ENCODE measurements at places on chromosomes 16 and 17.
A peak's percentile ranks its signal among the peaks of the same experiment; 100 is the strongest.

GRCh38 chr17:51325471-51325870 lies 65.1 kb downstream of the UTP18 start:
- no peak for DNase-seq

DNA sequence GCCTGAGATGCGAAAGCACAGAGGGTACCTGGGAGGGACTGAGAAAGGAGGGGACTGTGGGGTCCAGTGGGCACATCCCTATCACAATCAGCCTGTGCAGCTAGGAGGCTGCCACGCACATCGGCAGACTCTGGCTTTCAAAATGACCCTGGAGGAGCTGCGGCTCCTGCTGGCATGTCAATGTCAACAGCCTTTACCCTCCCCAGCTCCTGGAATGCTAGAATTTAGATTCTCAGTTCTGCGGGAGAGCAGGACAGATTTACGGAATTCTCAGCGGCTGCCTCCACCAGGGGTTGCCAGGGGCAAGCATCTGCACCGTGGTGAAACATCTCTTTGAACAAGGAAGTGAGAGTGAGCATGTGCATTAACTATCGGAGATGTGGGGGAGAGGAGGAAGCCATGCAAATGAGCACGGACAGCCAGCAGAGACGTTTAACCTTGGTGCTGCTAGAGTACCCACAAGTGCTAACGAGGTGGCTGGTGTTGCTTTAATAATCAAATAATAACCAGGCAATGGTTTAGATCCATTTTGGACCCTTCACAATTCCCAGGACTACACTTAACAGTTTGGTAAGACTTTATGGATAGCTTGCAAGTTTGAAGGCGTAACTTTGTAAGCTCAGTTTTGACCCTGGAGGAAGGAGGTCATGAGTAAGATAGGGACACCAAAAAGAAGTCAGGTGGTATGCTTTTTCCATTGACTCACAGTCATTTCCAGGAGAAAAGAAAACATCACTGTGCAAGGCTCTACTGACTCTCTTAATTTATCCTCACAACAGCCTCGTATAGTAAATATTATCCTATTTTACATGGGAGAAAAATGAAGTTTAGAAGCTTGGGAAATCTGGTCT lies 54.1 kb downstream of the XYLT1 start:
- DNase-seq, result peak; percentile 24

DNA sequence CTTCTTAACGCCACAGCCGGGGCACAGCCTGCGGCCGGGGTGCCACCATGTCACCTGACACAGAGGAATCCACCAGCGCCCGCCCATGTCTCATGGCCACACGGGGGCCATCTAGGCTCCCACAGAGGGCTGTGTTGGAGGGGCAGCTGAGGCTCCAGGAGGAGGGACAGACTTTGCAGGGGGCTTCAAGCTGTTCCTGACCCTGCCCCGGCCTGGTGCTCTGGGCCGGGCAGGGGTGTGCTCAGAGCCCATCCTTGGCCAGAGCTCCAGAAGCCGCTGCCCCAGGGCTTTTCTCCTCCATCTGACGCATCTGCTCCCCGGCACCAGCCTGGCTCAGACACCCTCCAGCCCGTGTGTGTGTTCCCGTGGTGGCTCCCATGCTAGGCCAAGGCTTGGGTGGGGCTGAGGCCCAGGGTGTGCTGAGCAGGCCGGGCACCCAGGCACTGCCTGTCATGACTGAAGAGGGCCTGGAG lies 7.8 kb upstream of the SLC38A10 start:
- no peak for DNase-seq

- DNase-seq, result no peak
Observed at GRCh38 chr16:88685156-88686061, 898 bp downstream of the SNAI3 start.

DNA sequence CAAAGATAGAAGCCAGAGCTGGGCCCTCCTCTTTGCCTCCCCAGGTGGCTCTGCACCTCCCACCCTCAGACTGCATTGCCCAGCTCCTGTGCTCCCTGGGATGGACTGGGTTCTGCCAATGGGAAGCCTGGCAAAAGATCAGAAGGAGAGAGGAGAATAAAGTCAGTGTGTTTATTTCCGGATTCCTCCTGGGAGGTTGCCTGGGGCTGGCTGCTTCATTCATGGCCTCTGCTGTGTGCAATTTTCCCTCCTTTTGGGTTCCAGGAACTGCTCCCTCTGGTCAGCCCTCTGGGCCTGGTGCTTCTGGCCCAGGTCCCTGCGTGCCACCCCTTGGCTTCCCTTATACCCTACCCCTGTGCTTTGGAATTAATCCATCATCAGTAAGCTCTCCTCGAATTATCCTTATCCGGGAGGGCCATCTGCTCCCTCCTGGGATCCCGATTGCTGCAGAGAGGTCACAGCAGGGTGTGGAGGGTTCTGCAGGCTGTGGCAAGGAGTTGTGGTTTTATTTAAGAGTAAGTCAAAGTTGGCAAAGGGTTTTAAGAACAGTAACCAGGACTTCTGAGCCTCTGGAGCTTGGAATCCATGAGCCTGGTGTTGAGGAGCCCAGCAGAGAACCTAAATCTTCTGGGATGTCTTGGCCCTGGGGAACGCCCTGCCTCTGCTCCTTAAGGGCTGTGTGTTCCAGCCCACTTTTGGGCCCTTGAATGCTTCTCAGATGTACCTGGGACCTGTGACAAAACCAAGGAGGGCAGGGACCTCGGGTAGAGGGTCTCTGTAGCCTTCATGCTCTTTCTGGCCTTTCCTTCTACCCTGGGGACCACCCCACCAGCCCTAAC lies 8.2 kb upstream of the MMP2 start:
- DNase-seq, result no peak

- DNase-seq, result no peak
Observed at GRCh38 chr17:79188685-79189084, 114.1 kb downstream of the ENGASE start.

DNA sequence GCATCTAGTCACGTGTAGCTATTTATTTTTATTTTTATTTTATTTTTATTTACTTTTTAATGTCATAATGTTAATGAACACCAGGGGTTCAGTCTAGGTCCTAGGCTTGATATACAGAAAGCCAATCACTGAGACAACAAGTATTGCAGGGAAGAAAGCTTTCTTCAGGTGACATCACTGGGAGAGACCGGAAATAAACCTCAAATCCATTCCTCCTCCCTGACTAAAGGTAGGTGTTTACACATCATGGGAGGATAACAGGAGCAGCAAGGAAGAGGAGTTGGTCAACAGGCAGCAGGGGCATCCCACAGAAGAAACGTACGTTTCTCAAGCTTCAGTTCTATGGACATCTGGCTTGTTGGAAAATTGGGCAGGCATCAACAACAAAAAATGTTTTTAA lies 9.5 kb upstream of the HEATR3 start:
- no peak for DNase-seq

DNA sequence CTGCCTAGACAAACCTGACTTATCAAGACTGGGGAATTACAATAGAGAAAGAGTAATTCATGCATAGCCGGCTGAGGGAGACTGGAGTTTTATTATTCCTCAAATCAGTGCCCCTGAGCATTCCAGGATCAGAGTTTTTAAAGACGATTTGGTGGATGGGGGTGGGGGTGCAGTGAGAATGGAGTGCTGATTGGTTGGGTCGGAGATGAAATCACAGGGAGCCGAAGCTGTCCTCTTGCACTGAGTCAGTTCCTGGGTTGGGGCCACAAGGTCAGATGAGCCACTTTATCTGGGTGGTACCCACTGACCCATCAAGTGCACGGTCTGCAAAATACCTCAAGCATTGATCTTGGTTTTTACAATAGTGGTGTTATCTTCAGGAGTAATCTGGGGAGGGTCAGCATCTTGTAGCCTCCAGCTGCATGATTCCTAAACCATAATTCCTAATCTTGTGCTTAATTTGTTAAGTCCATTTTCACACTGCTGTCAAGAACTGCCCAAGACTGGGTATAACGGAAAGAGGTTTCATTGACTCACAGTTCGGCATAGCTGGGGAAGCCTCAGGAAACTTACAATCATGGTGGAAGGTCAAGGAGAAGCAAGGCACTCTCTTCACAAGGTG lies 69.6 kb downstream of the MARF1 start:
- DNase-seq, result no peak

GRCh38 chr17:53721101-53721500 lies 101.6 kb upstream of the KIF2B start:
- no peak for DNase-seq

GRCh38 chr17:79126139-79126538 lies 51.5 kb downstream of the ENGASE start:
- DNase-seq, result no peak

DNA sequence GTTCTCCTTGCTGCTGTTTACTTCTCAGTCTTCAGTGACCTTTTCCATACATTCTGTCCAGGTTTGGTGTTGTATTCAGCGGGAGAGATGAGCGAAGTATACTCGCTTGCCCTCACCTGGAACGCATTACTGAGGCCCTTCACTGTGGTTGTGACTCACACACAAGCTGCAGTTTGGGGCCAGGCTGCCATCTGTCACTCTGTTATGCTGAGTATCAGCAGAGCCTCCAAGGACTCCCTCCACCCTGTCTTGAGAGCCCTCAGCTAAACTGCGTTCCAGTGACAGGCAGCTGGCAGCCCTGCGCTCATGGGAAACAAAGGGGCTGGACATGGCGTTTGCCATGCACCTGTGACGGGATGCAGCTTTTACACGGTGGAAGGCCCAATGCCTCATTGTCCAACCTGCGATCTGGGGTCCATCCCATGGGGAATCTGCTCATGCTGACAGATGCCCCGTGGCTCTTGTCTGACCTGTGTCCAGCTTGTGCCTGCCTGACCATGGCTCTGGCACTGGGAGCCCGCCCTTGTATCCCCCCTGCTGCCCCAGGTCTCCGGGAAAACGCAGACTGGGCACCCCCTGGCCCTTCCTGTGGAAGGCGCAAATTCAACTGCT lies 6.5 kb upstream of the ZNF778 start:
- no peak for DNase-seq

- DNase-seq, result no peak
Observed at GRCh38 chr17:3879186-3879585, 13.7 kb downstream of the CAMKK1 start.

DNA sequence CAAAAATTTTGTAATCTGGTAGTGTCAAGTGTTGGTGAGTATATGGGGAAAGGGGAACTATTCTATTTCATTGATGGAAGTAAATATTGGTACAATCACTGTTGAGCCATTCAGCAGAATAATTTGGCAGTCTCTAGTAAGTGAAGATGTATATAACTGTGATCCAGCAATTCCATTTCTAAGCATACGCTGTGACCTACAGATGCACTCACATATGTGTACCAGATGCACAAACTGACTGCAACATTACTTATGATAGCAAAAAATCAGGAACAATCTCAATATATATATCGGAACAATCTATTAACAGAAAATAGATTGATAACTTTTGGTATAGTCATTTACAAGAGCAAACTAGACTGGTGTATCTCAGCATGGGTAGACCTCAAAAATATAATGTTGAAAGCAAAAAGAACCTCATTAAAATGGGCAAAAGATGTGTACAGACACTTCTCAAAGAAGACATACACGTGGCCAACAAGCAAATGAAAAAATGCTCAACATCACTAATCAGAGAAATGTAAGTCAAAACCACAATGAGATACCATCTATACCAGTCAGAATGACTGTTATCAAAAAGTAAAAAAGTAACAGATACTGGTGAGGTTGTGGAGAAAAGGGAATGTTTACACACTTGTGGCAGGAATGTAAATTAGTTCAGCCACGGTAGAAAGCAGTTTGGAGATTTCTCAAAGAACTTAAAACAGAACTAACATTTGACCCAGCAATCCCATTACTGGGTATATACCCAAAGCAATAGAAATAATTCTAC lies 20.7 kb downstream of the ADAP2 start:
- no peak for DNase-seq

DNA sequence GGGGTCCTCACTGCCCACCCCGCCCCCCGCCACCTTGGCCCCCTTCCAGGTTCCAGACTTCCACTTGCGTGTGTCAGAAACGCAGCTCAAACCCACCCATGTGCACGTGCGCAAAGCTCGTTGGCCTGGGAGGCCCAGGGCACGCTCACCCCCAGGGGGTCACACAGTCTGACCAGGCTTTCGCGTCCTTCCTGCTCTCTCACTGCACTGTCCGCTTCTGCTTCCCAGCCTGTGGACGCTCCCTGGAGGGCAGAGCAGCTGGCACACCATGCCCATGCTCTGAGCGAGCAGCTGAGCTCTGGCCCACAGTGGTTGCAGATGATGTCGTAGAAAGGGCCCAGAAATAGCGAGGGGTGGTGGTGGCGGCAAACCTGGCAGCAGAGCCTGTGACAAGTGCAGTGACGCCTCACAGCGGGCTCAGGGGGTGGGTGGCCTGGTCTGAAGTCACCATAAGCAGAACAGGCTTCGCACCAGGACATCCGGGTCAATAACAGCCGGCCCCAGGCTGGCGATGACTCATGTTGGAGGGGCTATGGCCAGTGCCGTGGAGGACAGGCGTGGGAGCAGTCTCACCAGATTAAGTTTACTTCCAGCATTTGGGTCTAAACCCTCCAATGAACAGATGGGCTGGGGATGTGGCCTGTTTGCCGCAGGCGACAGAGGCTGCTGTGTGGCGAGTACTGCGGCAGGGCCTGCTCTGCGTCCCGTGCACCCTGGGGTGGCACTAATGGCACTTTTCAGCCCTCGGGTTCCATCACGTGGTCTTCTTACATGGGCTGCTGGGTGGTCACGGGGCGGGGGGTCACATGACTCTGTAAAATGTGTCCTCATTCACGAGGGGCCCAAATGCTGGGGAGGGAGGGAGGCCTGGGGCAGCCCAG lies 49.0 kb downstream of the NT5M start:
- DNase-seq, result no peak
